ENCODE measurements at places on chromosomes 6 and 20.

DNA sequence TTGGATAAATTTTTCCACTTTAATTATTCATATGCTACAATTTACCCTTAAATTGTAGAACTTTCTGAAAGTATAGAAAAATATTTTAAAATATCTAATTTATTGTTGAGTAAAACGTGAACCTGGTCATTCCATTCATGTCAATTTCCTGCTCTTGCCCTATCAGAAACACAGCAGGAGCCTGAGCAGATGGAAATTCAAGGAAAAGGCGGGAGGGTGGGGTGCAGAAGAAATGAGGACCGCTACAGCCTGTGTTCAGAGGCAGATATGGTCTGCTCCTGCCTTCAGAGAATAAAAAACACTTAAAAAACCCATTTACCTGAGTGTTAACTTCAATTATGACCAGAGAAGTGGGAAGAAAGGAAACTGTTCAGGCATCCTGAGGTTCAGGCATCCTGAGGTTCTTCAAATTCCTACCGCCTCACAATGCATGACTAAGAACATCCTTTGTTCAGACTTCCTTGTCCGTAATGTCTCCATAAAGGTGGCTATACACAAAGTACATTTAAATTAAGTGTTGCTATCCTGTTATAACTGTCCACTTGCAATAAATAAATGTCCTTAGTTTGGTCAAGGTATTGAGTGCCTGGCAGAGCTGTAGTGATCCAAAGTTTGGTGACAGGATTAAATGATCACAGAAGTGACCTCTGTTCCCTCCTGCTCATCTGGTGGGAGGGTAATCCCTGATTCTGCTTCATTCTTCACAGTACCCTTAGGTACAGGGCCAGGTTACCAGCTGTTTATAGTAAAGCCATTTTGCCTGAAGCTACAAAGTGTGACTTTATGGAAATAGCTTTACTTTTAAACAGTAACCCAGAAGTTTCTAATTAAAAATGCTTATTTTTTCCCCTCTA is 109.1 kb downstream of the MAN1A1 start:
- no peak for DNase-seq

DNA sequence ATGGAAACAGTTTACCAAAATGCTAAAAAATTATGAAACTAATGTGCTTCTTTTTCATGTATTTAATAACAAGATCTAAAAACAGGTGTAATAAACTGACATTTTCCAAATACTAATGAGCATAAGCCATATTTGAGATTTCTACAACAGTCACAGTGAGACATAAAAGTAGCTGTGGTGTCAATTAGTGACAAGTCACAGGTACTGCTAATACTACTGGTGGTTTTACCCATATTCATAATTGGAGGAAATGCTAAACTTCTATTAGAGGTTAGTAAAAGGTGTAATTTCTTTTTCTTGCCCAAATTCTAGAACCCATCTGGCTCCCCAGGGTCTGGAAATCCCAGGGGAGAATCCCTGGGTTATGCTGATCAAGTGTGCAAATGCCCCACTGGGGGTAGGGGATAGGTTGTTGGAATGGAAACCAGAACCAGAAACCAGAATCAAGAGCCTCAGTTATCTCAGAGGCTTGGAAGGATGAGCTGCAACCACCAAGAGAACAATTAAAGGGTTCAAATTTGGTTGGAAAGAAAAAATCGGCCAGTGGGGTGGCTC is 7.1 kb upstream of the GTF2H4 start:
- no peak for DNase-seq

- DNase-seq, result no peak
Measured at GRCh38 chr20:11492386-11492785, 425.3 kb upstream of the BTBD3 start.

- no peak for DNase-seq
Measured at GRCh38 chr20:53331151-53331973, 262.3 kb downstream of the ZNF217 start.

DNA sequence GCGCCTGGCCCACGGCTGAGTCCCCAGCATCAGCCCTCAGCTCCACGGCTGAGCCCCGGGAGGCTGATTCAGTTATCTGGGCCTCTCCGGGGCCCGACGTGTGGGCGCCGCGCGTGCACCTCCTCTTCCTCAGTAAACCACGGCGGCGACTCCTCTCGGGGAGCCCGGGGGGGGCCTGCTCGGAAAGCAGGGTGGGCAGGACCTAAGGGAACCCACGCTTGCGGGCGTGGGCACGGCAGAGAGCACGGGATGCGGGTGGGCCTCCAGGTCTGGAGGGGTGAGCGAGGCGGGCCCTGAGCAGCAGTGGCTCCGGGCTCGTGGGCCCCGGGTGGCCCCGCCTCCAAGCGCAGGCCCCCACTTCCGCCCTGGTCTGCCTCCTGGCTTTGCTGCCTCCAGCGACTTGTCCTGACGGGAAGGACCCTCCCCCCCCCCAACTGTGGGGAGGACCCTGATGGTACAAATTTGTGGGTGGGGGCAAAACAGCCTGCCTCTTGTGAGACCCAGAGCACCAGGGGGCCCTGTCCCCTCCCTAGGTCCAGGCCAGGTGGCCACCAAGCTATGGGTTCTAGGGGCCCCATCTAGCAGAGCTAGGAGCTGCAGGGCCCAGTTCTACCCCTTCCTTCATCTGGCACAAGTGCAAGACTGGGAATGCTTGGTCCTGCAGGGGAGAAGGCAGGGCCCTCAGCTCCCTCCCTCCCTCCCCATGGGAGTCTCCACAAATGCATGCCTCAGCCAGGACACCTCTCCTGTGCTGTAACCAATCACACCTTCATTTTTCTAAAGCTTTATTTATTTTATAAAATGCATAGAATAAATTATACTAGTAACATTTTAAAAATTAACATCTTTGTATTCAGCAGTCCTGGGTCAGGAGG is 16.9 kb downstream of the UCKL1 start:
- no peak for DNase-seq

GRCh38 chr6:168125429-168126001 is 46.5 kb upstream of the FRMD1 start:
- DNase-seq, result no peak

GRCh38 chr20:37081717-37082289 is 14.0 kb downstream of the RBL1 start:
- no peak for DNase-seq

DNA sequence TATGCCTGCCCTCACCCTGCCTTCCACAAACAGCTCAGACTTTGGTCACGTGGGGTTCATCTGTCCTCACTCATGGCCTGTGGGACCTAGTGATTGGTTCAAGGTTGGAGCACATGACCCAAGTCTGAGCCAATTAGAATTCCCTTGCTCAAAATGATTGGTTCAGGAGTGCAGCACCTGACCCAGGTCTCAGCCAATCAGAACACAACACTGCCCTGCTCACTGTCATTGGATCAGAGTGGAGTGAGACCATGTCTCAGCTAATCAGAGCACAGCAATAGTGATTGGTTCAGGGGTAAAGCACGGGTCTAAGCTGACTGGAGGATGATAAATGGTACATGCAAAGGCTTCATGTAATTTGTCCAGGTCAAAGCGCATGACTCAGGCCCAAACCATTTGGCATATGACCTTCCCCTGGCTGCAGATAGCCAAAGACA is 102.2 kb downstream of the PREX1 start:
- DNase-seq, result no peak

DNA sequence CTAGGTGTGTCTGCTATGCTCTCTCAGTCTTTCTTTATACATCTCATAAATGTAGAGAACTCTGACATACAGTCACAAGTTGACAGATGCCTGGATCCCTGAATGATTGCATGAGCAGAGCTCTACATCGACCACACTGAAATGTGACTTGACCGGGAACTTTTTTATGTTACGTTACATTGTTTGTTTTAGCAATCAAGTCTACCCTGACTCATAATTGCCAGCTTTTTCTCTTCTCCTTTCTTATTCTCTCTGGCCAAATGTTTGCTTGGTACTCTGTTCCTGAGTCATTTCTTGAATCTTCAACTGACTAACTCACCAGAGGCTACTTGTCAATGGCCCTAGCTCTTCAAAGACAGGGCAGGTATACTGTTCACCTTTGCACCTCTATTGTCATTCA is 213.6 kb upstream of the DTNBP1 start:
- no peak for DNase-seq

GRCh38 chr6:7896465-7896987 is 14.1 kb downstream of the TXNDC5 start:
- DNase-seq, result no peak

DNA sequence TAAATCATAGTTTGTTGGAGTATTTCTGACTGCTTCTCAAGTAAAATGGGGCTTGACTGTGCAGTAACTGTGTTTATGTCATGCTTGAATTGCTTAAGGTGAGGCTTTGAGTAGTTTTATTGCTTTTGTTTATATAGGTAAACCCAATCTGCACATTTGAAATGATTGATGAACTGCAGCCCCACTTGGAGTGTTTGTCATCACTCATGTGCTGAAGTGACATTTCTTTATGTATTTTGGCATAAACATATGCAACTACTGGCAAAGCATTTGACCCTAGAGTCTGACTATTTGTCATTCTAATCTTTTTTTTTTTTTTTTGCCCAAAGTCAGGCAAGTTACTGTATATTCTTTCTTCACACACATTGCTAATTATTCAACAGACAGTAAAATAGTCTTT is 491.4 kb upstream of the POU3F2 start:
- DNase-seq, result no peak

GRCh38 chr6:150895928-150896632 is 30.6 kb downstream of the MTHFD1L start:
- DNase-seq, result no peak

- no peak for DNase-seq
Measured at GRCh38 chr6:148657048-148657447, 89.8 kb upstream of the UST start.

All from D721Med (cell line).